ENCODE measurements at places on chromosomes 2 and 18.

DNA sequence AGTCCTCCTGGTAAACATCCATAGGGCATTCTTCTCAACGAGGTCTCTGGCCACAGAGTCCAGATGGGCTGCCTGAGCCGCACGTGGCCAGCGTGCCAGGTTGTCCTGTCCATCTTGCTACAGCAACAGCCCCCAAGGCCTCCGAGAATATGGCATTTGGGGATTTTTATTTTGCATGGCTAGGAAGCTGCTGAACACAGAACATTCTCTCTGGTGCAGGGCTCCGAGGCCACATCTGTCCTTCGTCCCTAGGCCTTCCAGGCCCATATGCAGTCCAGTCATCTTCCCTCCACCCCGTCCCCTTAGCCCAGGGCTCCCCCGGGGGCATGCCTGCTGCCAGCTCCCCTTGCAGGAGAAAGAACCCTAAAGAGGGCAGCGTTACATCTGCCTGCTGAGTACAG lies 2.3 kb downstream of the HDAC4 start:
- DNase-seq, result no peak

GRCh38 chr2:196587056-196587455 lies 52.5 kb upstream of the CCDC150 start:
- DNase-seq, result no peak

- DNase-seq, result no peak
Observed at GRCh38 chr2:239895116-239895515, 130.0 kb downstream of the NDUFA10 start.

GRCh38 chr2:64250751-64251423 lies 106.7 kb upstream of the PELI1 start:
- no peak for DNase-seq

DNA sequence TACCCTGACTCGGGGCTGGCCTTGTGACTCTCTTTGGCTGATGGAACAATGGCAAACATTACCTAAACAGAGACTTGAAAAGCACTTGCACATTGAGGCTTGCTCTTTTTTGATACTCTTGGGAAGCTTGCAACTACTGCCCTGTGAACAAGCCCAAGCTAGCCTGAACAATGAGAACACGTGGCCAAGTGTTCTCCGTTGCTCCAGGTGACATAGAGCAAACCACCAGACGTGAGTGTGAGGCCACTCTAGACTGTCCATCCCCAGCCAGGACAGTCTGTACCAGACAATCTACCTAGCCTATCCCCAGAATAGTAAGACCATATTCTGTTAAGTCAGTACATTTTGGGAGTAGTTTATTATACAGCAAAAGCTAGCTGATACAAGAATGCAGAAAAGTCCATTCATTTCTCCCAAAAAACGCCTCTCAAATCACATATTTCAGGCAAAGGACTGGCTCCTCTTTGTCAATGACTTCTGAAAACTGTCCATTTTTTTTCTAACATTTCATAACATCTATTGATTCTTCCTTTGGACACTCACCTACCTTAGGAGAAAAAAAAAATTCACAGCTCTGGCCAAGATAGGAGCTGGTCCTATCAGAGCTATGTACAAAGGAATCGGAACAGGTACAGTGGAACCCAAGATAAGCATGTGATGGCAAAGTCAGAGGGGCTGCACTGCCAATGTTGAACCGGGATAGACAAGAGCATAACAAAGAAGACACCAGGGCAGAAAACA lies 142.1 kb upstream of the PKDCC start:
- no peak for DNase-seq

DNA sequence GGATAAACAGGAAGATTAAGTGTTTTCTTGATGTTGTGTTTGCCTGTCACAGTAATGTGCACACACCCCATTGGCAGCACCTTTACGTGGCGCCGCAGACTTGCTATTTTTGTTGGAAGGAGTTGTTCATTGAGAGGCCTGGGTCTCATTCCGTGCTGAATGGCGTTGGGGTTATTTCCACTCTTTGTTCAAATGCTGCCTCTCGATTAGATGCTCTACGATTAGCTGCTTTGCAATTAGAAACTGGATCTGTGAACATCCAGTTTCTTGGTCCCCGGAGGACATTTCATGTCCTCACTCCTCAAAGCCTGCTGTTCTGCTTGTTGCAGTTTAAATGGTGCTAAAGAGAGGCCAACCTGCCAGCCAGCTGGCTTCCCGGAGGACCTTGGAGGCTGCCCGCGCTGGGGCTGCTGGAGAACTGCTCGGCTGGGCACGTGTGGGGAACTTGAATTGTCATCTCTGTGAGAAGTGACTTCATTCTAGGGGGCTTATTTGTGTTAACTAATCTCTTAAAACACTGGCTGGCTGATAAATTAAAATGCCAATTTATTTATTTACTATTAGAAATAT lies 117.4 kb upstream of the NABP1 start:
- no peak for DNase-seq
